ENCODE measurements at places on chromosomes 3 and 15. TPM values are rescaled to one million over a fixed set of nuclear protein-coding genes. Genes with fewer than 3 reads are reported as not detected.

DNA sequence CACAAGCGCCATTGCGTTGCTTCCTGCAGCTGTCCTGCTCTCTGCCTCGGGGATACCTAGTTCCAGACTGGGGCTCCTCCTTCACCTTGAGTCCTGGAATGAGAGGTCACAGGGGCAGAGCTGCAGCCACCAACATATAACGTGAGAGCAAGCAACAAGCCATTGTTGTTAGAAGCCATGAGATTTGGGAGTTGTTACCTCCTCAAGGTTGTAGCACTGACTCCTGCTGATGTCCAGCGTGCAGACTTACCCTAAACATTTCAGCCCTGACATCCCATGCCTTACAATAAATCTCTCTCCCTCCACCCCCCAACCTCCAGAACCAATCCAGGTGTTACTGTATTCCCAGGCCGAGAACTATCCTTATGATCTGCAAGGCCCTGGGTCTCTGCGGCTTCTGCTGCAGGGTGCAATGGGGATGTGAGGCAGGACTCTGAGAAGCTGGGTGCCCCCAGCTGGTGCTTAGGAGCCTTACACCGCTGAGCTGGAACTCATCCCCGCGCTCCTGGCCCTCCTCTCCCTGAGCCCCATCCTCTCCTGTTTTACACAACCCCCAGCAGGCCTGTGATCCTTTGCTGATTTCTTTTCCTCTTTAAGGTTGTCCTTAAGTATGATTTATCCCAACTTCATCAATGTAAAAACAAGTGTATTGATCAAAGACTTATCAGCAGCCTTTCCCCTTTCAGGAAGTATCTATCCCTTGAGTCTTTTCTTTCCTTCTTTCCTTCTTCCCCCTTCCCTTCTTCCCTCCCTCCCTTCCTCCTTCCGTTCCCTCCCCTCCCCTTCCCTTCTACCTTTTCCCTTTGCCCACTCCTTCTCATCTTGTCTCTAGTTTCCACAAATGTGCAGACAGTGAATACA is 84.2 kb upstream of the ABHD2 start:
- no peaks in the 10 kb centered on the region for H3K4me1 ChIP-seq
- no peaks in the 10 kb centered on the region for H3K36me3 ChIP-seq
- no peak overlapping the region for H3K27ac ChIP-seq
- no peaks in the 10 kb centered on the region for H3K27me3 ChIP-seq
- no peak for DNase-seq

- H3K4me3 ChIP-seq = no peak overlapping the region
- H3K36me3 ChIP-seq = no peaks in the 10 kb centered on the region
- H3K4me1 ChIP-seq = no peaks in the 10 kb centered on the region
- DNase-seq = peak; percentile 8
These were observed 56.0 kb upstream of the ATP2B2 start for GRCh38 chr3:10561162-10561945.

DNA sequence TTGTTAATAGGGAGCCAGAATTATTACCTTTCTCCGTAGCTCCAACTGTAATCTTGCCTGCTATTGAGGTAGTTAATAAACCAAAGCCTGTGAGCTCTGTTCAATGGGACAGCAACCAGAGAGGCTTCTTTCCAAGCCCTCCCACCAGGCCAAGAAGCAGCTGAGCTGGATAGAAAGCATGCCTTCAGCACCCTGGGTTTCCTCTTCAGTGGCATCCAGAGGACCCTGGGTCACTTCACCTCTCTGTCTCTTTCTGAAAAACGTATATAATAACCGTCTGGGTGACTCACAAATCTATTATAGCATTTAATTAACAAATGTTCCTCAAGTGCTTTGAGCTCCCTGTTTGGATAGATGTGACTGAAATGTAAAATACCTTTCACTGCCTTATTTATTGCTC is 420.0 kb downstream of the LPP start:
- H3K27ac ChIP-seq = peak overlapping the region; percentile 83
- no peaks in the 10 kb centered on the region for H3K36me3 ChIP-seq
- DNase-seq = no peak
- no peaks in the 10 kb centered on the region for H3K27me3 ChIP-seq
- no peak overlapping the region for H3K4me3 ChIP-seq

DNA sequence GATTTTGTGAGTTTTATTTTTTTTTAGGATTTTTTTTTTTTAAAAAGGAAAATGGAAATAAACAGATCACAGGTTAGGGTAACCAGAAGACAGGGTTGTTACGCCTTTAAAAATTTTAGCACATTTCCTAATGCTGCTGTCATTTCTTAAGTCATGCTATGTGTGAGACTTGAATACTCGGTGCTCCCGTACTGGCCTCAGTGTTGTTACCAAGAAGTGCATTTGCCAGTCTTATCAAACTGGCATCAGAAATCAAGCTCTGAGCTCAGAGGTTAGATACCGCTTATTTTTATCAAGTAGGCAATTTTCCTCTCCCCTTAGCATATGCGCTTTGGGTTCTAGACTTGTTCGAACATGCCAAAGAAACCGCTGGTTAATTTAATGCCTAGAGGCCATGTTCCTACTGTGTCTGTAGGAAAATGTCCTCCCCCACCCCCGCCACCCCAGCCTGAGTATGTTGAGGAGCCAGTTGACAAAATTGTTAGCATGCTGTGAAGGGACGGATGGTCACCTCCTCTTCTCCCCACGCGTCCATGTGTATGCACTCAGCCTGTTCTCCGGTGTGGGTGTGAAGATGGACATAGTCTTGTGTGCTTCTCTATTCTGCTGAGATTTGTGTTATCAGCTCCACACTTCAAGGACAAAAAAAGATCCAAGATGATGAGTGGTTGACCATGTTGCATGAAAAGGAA is 88.9 kb downstream of the ITPR1 start:
- DNase-seq = no peak
- peak overlapping the region; percentile 82 for H3K27ac ChIP-seq
- peaks cover 49% of the 10 kb centered on the region for H3K4me1 ChIP-seq
- no peaks in the 10 kb centered on the region for H3K36me3 ChIP-seq
- H3K27me3 ChIP-seq = no peaks in the 10 kb centered on the region
- H3K4me3 ChIP-seq = no peak overlapping the region

ZNF80 gene
- 0.19 TPM for polyA plus RNA-seq

DNA sequence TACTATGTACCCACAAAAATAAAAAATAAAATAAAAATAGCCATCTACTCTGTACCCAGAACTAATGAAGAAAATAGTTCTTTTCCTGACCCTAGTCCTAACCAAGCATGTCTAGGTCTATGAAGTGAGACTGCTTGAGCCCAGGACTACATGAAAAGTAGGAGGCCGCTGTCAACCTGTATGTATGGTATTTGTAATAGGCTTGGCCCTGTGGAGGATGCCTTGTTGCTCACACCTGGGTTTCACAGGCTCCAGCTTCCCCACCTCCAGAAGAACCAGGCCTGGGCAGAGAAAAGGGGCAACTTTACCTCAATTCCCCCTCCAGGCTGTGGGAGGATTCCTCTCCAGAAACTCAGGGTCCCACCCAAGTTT is 6.8 kb upstream of the PKM start:
- H3K27me3 ChIP-seq = no peaks in the 10 kb centered on the region
- no peak overlapping the region for H3K4me3 ChIP-seq
- DNase-seq = no peak
- H3K27ac ChIP-seq = peak overlapping the region; percentile 27

GRCh38 chr15:71226536-71227455 is 111.5 kb downstream of the THSD4 start:
- H3K4me1 ChIP-seq = no peaks in the 10 kb centered on the region
- no peaks in the 10 kb centered on the region for H3K36me3 ChIP-seq
- H3K4me3 ChIP-seq = no peak overlapping the region
- no peak for DNase-seq
- H3K27me3 ChIP-seq = no peaks in the 10 kb centered on the region

GRCh38 chr15:92625251-92625980 is 30.2 kb downstream of the FAM174B start:
- DNase-seq = no peak
- H3K4me3 ChIP-seq = no peak overlapping the region
- H3K27ac ChIP-seq = peak overlapping the region; percentile 36
- H3K36me3 ChIP-seq = no peaks in the 10 kb centered on the region
- no peaks in the 10 kb centered on the region for H3K27me3 ChIP-seq

GRCh38 chr15:68112706-68113105 is 58.6 kb downstream of the PIAS1 start:
- H3K4me3 ChIP-seq = no peak overlapping the region
- H3K4me1 ChIP-seq = peaks cover 45% of the 10 kb centered on the region
- no peaks in the 10 kb centered on the region for H3K36me3 ChIP-seq
- no peak overlapping the region for H3K27ac ChIP-seq
- no peaks in the 10 kb centered on the region for H3K27me3 ChIP-seq
- no peak for DNase-seq

EBLN2 gene
- polyA plus RNA-seq = not detected

- no peak for DNase-seq
- peak overlapping the region; percentile 86 for H3K27ac ChIP-seq
- no peaks in the 10 kb centered on the region for H3K36me3 ChIP-seq
- peaks cover 38% of the 10 kb centered on the region for H3K4me1 ChIP-seq
- no peak overlapping the region for H3K4me3 ChIP-seq
- H3K27me3 ChIP-seq = no peaks in the 10 kb centered on the region
These were observed 18.2 kb downstream of the ABTB1 start for GRCh38 chr3:127690823-127691452.

NTRK3 gene
- polyA plus RNA-seq = not detected

- no peak for DNase-seq
- no peaks in the 10 kb centered on the region for H3K27me3 ChIP-seq
- no peaks in the 10 kb centered on the region for H3K36me3 ChIP-seq
- no peaks in the 10 kb centered on the region for H3K4me1 ChIP-seq
These were observed 88.3 kb downstream of the PDZRN3 start for GRCh38 chr3:73536336-73536895.

GRCh38 chr3:144822671-144823070 is 851.0 kb downstream of the DIPK2A start:
- DNase-seq = no peak
- H3K4me3 ChIP-seq = no peak overlapping the region

Measured in sigmoid colon (tissue), 7 donors.